ENCODE measurements at places on chromosomes 12 and 14. TPM values are rescaled to one million over a fixed set of nuclear protein-coding genes. Genes with fewer than 3 reads are reported as not detected.
A peak's percentile ranks its signal among the peaks of the same experiment; 100 is the strongest.

DNA sequence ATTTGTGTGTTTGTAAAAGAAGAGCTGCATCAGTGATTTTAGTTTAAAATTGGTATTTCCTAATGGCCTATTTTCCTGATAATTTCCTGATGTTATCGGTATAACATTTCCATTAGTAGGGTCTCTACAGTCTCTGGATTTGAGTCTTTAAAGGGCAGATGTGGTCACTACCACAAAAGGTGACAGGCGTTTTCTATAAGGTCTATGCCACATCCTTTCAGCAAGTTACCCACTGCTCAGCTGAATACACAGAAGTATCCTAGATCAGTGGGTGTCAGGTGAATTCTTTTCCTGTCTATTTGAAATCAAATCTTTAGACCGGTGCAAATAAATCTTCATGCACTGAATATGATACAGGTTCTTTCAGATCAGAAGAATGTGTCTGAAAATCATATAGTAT is 90.2 kb downstream of the LIN7A start:
- ATAC-seq, result no peak

- ATAC-seq, result no peak
These were observed 11.2 kb downstream of the ADSS1 start for GRCh38 chr14:104734991-104735779.

DNA sequence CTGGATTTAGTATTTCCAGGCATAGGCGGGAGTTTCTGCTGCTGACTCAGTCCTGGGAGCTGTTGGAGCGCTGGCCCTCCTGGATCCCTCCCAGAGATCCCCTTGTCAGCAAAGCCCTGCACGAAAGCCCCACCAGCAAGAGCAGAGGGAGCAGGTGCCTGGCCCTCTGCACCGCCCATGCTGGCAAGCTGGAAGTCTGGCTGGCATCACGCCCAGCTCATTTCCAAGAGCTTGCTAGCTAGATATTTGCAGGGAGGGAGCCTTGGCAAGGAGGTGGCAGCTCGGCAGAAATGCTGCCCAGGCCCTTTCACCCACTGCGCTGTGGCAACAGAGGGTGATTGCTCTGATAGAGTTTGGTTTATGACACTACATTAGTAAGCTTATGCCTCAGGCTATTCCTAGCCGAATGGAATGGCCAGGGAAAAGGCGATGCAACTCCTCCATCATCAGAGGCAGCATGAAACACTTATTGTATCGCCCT is 193.9 kb downstream of the EMP1 start:
- ATAC-seq, result peak; percentile 94

- no peak for ATAC-seq
These were observed 1036.2 kb upstream of the FLRT2 start for GRCh38 chr14:84493779-84494178.

DNA sequence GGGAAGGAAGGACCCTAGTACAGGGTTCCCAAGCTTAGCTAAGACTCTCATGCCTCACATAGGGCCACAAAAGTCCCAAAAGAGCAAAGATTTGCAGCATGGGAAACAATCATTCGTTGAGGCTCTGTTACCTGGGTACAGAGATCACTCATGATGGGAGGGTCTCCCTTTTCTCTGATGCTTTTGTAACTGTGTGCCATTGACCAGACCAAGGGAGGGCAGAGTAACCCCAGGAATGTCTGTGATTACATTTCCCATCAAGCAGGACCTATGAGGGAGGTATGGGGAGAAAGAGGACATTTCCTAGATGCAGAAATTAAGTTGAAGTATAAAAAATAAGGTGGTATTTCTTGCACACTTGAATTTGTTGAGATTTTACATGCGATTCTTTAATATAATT is 16.4 kb upstream of the DLGAP5 start:
- ATAC-seq, result no peak

DNA sequence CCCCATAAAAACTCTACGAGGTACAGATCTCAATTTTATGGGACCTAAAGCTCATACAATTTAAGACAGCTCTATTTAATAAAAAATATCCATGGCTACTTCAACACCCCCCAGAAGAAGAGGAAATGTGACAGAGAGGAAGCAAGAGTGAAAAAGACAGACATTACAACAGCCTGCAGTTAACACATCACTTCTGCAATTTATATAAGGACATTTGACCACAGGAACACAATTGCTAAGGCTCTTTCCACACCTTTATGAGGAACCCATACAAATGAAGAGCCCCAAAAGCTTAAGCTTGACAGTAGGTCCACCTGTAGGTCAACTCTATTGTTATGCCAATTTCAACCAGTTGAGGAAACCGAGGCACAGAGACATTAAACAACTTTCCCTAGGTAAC is 5.6 kb downstream of the OR10P1 start:
- ATAC-seq, result no peak

DNA sequence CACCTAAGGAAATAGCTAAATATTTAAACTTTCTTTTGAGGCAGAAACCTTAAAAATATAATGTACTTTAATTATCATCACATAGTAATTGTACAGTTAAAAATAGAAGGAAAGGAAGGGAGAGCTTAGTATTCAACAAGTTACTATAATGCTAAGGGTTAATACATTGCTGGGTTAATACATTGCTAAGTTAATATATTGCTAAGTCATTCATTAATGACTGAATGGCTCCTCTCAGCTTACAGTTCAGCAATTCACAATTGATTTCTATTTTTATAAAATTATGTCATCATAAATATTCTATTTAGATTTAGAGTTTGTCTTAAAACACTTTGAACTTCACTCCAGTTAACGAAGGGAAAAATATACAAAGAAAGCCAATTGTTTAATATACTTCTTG is 207.9 kb downstream of the BMP4 start:
- ATAC-seq, result no peak

- no peak for ATAC-seq
These were observed 283 bp downstream of the VIPAS39 start for GRCh38 chr14:77457115-77457521.

DNA sequence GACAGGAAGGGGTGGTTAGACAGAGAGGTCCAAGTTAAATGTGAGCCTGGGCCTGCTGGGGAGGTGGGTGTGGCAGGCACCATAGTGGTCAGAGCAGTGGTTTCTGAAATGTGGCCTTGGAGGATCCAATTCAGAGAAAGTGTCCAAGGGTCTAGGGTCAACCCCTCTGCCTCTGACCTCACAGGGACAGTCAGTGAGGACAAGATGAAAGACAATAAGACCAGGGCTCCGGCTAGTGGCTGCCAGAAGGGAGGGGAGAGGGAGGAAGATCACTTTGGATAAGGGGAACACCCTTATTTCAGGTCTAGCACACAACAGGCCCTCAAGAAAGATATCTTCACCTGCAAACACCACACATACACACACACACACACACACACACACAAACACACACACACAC is 335.1 kb downstream of the MED13L start:
- ATAC-seq, result no peak

GRCh38 chr12:29113101-29113500 is 36.0 kb upstream of the FAR2 start:
- ATAC-seq, result no peak

GRCh38 chr14:56664811-56665421 is 85.3 kb downstream of the TMEM260 start:
- ATAC-seq, result no peak

GRCh38 chr14:37246427-37246829 is 48.7 kb downstream of the MIPOL1 start:
- ATAC-seq, result no peak

DNA sequence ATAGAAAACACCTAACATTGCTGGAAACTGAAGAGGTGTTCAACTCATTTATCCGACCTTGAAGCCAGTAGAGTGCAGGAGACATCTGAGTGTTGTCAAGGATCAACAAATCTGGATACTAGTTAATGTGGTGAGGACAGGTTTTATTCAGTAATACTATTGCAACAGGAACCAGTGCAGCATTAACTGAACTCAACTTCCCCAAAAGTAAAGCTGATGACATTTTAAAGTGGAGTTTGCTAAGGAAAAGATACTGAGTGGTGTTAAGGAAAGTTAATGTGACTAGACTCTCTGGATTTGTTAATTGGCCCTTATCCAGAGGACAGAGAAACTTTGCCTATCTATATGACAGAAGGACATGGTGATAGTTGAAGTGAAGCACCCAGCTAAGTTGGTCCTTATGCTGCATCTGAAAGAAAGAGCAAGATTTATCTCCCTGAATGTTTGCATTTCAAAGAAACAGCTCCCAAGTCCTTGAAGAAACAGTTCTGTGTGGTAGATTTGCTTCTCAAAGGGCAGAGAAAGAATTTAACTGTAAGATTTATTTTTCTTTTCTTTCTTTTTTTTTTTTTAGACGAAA is 1.2 kb upstream of the CLEC7A start:
- ATAC-seq, result no peak

DNA sequence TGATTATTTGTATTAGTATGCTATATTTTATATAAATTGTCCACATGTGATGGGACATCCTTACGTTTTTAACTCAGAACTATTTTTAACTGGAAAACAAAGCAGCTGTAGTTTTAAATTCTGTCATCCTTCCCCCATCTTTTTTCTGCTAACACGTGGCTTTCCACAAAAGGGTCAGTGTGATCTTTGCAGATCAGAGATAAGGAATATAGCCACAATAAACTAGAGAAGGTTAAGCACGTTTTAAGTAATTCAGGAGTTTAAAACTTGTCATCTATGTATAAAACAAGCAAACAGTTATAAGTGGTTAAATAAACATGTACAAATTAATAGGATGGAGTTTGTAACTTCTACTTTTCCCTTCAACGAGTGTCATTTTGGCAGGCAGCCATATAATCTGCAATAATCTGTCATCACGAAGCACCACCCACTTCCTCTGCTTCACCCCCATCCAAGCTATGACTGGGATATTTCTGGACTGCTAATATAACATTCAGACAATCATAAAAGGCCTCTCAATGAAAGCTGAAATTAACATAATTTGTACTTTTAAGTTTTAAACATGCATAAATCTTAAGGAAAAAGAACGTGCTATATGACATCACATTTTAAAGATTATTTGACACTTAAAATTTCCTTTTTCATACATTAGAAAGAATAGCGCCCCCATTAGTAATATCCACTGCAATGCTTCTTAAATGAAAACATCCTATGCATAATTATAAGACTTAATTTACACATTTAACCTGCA is 15.3 kb downstream of the TAOK3 start:
- ATAC-seq, result peak; percentile 65

- ATAC-seq, result no peak
These were observed at the start of gene AP4S1 for GRCh38 chr14:31025367-31026076. Gene AP4S1, plus strand, starts transcription at chr14:31025649. Its CDS starts 40,548 bp downstream, at chr14:31066197.

GRCh38 chr12:54407183-54407905 is 11.7 kb downstream of the ITGA5 start:
- ATAC-seq, result no peak

DNA sequence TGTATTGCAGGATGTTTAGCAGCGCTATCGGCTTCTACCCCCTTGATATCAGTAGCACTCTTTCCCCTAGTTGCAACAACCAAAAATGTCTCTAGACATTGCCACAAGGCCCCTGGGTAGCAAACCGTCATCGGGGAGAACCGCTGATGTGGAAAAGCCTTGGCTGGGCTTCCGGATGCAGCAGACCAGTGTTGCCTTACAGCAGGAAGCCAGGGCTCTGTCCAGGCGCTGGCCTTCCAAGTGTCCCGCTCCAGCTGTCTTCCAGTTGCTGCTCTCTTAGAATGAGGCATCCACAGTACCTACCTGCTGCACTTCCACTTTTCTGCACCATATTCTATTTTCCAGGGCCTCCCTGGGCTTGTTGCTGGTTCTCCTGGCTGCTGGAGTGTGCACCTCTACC is 22.6 kb upstream of the SLC10A1 start:
- ATAC-seq, result no peak

- ATAC-seq, result no peak
These were observed 238.7 kb downstream of the AKAP6 start for GRCh38 chr14:32567543-32568384.

- ATAC-seq, result no peak
These were observed 36.9 kb downstream of the ITPK1 start for GRCh38 chr14:93078870-93079269.

DNA sequence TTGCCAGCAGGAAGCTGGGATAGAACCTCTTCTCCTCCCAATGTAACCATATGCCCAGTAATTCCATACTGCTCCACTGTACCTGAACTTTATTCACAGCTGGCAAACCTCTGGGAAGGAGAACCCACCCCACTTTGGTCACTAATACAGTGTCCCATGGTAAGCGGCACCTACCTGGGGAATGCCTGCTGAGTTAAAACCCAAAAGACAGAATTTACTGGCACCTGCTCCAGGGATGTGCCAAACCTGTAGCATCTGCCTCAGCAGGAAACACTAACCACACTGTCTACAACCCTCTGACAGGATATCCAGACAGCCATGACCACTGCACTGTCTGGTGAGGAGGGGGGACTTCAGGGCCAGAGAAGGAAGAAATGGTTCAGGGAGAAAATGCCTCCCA is 26.6 kb downstream of the DDX24 start:
- no peak for ATAC-seq

DNA sequence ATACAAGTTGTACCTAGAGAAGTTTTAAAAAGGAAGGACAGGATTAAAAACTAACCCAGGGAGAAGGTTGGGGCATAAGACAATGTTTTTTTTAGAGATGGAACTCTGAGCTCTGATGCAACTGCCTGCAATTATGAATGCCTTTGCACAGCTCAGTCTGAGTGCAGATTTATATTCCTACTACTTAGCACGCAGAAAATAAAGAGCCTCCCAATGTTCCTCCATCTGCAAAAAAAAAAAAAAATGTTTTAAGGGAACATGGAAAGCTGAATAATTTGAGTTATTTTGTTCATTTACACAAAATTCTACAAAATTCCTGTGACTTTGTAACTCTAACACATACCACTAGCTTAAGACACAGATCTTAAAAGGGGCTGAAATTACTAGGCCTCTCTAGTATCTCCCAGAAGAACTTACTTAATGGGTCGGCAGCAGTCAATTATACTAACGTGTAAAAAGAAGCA is 15.7 kb downstream of the CLIP1 start:
- ATAC-seq, result peak; percentile 76

GRCh38 chr12:109770104-109770860 is 56.7 kb downstream of the FAM222A start:
- no peak for ATAC-seq

- ATAC-seq, result no peak
These were observed 41.4 kb upstream of the TUNAR start for GRCh38 chr14:95835121-95835730.

ZNF891 gene
- 2.9 TPM for total RNA-seq

SMCO2 gene
- total RNA-seq, result not detected

CD27 gene
- total RNA-seq, result 0.89 TPM

ACVRL1 gene
- 133 TPM for total RNA-seq

FAIM2 gene
- 5.1 TPM for total RNA-seq

PTPRB gene
- 26.0 TPM for total RNA-seq

BAZ1A gene
- 23.8 TPM for total RNA-seq

ATF7IP gene
- total RNA-seq, result 32.7 TPM

C12orf54 gene
- not detected for total RNA-seq

NOXRED1 gene
- not detected for total RNA-seq

RNASE2 gene
- 0.93 TPM for total RNA-seq

VWF gene
- total RNA-seq, result 261 TPM

IL22 gene
- not detected for total RNA-seq

C14orf39 gene
- not detected for total RNA-seq

Measured in gastroesophageal sphincter (tissue), 4 donors.